Inflammatory macrophage treated with lipopolysaccharide for 4 hours (primary cell): ENCODE measurements at places on chromosomes 6 and 20.

DNA sequence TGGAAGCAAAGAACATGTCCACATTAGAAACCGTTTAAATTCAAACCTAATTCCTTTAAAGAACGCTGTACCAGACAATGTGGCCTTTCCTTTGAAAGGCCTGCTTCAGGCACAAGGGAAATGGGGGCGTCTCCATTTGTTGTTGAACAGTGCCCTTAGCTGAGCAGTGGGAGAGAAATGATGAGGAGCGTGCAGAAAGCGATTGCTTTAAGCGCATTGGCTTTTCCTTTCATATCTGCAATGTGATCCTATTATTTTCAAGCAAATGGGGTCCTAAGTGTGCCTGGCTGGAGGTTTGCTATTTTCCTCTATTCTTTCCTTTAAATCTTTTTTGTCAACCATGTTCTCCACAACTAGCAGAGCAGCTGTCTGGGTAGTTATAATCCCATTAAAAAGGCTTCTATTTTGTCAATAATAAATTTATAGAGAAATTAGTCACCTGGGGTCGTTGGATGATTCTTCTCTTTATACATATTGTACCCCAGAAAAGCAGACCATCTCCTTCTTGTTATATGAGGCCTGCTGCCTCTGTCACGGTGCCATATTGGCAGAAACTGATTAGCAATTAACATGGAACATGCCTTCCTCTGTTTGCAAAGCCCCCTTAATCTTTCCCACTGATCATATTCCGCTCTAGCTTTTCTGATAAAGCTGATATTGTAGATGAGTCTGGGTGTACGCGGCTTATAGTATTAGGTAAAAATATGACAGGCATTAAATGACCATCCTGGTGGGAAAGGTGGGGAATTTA lies 151.1 kb upstream of the JAG1 start:
- no peak for DNase-seq

DNA sequence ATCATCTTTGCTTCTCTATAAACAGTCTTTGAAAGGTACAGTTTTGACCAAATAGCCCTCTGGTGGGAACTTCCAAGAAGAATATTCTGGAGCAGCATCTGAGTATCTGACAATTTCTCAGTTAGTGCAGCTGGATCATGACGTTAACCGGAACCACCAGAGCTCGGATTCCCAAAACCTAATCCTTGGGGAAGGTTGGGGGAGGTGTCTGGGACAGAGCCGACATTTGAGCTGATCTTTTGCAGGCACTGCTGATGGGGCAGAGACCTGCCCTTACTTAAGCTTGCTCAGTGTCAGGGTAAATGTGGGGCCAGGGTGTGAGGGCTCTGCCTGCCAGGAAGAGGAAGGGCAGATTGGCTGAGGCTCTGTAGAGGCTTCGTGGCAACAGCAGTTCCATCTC lies 416.6 kb downstream of the DHX35 start:
- DNase-seq = no peak

GRCh38 chr6:168385858-168386735 lies 54.9 kb upstream of the SMOC2 start:
- no peak for DNase-seq

DNA sequence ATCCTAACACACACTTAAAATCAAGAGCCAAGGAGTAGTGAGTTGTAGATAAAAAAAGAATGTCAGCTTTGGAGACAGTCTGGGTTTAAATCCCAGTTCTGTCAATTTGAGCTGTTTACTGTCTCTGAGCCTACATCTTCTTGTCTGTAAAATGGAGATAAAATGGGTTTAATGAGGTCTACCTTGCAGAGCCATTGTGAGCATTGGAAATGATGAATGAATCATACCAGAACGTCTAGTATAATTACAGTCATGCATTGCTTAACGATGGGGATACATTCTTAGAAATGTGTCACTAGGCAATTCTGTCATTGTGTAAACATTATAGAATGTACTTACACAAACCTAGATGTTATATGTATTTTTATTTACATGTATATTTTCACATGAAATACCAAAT lies 17.6 kb upstream of the SGK2 start:
- no peak for DNase-seq

DNA sequence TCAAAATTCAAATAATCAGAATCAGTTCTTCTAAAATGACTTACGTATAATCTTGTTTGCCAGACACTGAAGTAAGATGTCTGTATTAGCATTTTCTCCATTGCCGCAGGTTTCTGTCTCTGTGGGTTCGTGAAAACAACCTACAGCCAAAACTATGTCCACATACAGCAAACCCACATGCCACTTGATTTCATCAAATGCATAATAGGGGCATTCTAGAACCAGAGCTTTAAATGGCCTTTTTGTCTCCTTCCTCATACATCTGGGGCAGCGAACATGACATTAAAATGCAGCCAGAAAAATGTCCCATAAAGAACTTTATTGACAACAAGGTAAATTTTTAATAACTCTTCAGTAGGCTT lies 90.2 kb upstream of the QKI start:
- no peak for DNase-seq

DNA sequence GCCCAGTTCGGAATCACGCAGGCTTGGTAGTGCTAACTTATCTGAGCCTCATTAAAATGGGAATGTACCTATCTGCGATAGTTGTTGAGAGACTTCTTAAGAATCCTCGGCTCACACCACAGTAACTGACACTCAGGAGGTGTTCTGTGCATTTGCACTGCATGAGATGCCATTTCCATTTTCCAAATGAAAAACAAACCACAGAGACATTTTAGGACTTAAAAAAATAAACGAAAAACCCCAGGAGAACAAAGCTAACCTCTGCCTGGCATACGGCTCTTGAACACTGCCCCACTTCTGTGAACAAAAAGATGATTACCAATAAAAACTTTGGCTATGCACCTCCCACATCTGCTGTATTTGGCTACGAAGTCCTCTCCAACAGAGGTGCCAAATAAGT lies 37.6 kb downstream of the BEND3 start:
- DNase-seq = no peak

- no peak for DNase-seq
These were observed 450.0 kb upstream of the POU3F2 start for GRCh38 chr6:98384334-98384733.

DNA sequence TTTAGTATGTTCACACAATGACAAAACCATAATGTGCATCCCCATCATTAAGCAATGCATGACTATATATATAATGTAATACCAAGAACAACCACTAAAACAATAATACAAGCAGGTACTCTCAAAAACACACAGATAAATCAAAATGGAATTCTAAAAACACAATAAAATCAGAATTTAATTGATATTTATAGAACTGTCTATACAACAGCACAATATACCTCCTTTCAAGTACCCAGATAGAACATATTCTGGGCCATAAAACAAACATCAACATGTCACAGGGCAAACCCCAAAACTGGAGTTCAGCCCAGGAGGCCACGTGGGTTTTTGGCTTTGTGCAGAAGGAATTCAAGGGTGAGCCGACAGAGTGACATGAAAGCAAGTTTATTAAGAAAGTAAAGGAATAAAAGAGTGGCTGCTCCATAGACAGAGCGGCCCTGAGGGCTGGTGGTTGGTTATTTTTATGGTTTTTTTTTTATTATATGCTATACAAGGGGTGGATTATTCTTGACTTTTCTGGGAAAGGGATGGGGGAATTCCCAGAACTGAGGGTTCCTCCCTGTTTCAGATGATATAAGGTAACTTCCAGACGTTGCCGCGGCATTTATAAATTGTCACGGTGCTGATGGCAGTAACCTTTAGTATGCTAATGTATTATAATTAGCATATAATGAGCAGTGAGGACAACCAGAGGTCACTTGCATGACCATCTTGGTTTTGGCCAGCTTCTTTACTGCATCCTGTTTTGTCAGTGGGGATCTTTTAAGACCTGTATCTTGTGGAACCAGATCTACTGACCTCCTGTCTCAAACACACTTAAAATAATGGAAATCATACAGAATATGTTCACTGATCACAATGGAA lies 5.6 kb downstream of the RAB23 start:
- peak; percentile 5 for DNase-seq

DNA sequence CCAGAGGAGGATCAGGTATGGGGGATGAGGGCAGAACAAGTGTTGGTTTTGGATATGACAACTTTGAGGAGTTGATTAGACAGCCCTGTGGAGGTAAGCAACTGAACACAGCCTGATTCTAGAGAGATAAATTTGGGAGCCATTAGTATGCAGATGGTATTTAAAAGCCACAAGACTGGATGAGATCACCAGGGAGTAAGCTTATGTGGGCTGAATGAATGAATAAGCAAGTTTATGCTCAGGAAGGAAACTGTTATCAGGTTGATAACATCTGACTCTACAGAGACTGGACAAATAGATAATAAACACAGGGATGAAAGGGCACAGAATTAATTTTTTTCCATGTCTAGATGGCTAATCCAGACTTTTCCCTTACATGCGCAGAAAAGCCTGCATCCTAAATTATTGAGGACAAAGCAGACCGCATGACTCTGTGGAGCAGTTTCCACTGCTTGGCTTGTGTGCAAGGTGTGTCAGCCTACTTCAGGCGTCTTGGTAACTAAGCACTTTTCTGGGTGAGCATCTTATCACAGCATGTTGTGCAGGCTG lies 150.6 kb downstream of the GJA10 start:
- DNase-seq = peak; percentile 36
